ENCODE measurements at places on chromosomes 7 and 10.

DNA sequence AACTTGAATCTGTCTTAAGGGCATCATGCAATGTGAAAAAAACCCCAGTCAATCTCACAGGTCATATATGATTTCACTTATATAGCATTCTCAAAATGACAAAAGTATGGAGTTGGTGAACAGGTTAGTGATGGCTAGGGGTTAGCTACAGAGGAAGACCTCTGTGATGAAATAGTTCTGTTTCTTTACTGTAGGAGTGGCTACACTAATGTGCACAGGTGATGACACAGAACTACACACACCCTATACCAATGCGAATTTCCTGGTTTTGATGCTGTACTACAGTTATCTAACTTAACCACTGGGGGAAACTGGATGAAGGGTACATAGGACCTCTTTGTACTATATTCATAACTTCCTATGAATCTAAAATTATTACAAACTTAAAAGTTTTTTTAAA lies 541.8 kb downstream of the PARD3 start:
- no peak for DNase-seq

DNA sequence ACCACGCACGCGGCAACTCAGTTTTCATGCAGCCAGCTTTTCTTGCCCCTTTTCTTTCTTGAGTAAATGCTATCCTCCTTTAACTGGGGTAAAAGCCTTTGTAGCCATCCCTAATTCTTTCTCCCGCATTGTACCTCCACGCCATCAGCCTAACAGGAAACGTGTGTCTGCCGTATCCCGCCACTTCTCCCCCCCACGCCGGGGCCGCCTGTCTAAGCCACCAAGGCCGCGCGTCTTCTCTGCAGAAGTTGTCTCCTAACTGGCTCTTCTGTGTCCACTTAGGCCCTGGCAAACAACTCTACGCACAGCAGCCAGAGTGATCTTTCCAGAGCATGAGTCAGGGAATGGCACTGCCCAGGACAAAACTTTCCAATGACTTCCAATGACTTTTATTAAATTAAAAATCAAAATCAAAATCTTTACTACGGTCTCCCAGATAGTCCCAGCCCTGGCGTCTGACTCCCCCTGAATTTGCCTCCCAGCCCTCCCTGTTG lies 74.6 kb downstream of the XRCC2 start:
- no peak for DNase-seq

GRCh38 chr10:4607681-4608080 lies 218.3 kb upstream of the AKR1E2 start:
- DNase-seq, result no peak

- DNase-seq, result no peak
Observed at GRCh38 chr7:29247224-29247962, 52.8 kb downstream of the CHN2 start.

DNA sequence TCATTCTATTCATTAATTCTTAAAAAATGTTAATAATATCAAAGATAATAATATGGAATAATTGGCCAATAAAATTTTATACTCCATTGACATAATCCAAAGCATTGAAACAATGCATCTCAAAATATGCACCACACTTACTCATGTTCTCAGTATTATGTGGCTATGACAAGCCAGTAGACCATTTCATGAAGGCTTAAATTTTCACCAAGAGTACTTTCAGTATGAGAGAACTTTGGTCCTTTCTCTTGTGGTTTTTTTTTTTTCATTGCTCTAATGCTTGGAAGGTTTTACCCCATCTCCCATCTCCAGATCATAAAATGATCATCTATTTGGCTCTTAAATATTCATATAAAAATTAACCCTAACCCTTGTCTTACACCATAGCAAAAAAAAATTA lies 45.5 kb upstream of the TMEM140 start:
- peak; percentile 20 for DNase-seq

DNA sequence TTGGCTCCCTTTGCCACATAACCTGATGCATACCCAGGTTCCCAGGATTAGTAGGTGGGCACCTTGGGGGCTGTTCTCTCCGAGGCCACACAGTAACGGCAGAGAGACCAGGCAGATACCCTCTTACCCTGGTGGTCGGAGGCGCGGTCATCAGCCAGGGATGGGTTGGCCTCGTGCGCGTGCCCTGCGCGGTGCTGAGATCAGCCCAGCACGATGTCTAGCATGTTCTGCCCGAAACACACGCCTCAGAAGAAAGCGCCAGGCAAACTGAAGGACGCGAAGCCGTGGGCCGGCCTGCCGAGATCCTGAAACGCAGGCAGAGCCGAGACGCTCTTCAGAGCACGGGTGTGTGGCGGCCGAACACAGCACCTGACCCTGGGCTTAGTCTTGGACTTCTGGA lies 34.7 kb upstream of the CFAP46 start:
- no peak for DNase-seq

- DNase-seq, result no peak
Observed at GRCh38 chr10:125083576-125083920, 76.8 kb downstream of the CTBP2 start.

DNA sequence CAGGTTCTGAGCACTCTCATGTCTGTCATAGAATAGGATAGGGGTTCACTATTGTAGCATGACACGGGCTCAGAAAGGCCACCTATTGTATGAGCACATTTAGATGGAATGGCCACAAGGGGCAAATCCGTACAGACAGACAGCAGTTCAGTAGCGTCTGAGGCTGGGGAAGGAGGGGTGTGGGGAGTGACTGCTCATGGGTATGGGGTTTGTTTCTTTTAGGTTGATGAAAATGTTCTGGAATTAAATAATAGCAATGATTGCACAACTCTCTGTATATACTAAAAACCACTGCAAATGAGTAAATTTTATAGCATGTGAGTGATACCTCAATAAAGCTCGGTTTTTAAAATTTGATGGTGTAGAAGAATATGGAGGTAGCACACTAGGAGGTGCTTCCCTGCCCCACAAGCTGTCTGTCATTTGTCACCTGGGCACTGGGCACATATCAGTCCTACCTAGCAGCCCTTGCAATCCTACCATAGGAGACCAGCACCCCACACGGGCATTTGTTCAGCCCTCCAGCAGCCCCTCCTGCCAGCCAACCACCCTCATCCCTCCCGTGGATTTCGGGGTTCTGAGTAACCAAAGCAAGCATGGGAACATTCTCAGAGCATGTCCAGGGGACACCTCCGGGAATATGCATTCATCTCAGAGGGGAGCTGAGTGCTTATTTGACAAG lies 35.2 kb downstream of the KCNMA1 start:
- DNase-seq, result no peak

DNA sequence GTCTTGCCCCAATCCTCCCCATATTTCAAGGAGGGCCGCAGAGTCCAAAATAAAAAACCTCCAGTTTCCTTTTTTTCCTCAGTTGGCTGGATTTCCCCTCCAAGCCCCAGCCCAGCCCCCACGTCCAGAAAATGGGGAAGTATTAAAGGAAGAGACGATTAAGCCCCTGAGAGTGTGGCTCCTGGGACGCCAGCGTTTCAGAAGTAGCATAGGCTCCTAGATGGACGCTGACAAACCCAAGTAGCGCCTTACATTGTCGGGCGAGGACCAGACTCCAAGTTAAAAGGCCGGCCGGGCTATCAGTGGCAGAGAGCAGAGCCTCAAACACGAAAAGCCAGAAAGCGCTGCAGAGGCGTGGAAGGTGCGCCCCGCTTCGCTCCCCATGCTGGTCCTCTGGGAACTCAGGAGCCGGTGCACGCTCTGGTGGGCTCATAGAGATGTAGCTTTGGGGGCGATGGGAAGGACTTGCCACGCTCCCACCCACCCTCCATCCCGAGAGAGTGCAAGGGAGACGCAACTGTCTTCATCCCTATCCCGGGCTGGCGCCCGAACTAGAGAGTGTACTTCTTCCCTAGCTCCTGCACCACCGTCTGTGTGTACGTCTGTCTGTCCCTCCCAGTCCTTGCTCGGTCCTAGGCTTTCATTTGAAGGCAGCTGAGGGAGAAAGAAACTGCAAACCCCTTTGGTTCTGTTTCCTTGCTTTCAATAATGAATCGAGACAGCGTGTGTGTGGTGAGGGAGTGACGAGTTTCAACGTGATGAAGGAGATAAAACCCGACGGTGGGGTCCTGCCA lies 6.3 kb upstream of the EMX2 start:
- peak; percentile 44 for DNase-seq

GRCh38 chr7:1049801-1050200 lies 5.5 kb downstream of the GPR146 start:
- no peak for DNase-seq

DNA sequence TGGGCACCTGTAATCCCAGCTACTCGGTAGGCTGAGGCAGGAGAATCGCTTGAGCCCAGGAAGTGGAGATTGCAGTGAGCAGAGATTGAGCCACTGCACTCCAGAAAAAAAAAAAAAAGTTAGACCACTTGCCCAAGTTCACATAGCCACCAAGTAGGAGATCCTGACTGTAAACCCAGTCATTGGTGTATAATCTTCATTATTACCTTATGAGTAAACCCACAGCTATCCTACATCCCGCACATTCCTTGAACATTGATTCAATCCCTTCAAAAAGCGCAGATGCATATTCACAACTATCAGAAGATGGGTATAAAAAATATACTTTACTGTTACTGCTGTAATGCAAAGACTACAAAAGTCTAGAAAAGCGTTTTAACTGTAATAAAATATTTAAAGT lies 512.9 kb downstream of the SUGCT start:
- DNase-seq, result no peak
